Gastrocnemius medialis (tissue), 4 donors: ENCODE measurements at places on chromosomes 3 and 15. TPM values are rescaled to one million over a fixed set of nuclear protein-coding genes. Genes with fewer than 3 reads are reported as not detected.
A peak's percentile ranks its signal among the peaks of the same experiment; 100 is the strongest.

GRCh38 chr3:62638316-62638715, 236.9 kb downstream of the CADPS start:
- DNase-seq: no peak

GRCh38 chr15:81043281-81043934, 42.7 kb downstream of the TLNRD1 start:
- DNase-seq: no peak

ACAP2 gene
- total RNA-seq: 16.6 TPM

CD86 gene
- total RNA-seq: 1.5 TPM

ZBBX gene
- total RNA-seq: not detected

UCN2 gene
- not detected for total RNA-seq

MON1A gene
- 23.3 TPM for total RNA-seq

DNA sequence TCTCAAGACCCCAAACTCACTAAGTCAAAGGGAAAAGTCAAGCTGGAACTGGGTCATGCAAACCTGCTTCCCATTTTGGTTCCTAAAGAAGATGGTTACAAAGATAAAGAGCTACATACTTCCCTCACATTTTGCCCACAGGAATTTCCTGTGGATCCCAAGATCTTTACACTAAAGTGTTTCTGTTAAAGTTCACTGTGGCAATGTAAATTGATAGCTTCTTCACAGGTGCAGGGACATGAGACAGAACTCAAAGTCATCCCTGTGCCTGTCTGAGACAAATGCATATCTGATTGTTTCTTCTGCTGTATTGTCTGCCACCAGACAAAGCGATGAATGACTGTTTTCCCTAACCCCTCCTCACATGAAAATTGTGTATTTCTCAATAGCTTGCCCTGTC, 567.8 kb downstream of the ZIC1 start:
- DNase-seq: no peak

GRCh38 chr15:100191161-100191560, 150.6 kb downstream of the ADAMTS17 start:
- no peak for DNase-seq

GRCh38 chr3:178706411-178706810, 170.2 kb downstream of the KCNMB2 start:
- DNase-seq: no peak

DNA sequence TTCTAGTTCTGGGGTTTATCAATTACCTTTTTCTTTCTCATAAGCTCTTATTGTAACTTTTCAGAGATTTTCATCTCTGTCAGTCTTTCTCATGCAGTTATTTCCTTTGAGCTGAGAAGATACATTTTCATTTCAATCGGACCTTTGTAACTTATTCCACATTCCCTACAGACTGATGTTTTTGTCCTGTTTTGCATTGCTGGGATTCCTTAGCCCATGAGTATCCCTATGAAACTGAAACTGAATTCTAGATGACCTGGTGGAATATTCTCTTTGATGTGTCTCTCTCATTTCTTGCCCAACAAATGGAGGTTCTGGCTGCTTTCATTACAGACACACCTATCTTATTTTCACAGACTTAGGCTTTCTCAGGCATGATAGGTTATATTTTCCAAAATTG, 10.5 kb upstream of the EPHA6 start:
- no peak for DNase-seq

C3orf38 gene
- total RNA-seq: 14.5 TPM

- no peak for DNase-seq
Observed at GRCh38 chr15:71118881-71119632, 3.8 kb downstream of the THSD4 start.

RTP4 gene
- 0.39 TPM for total RNA-seq

GOLGA6L7 gene
- not detected for total RNA-seq

NMB gene
- total RNA-seq: not detected

DNA sequence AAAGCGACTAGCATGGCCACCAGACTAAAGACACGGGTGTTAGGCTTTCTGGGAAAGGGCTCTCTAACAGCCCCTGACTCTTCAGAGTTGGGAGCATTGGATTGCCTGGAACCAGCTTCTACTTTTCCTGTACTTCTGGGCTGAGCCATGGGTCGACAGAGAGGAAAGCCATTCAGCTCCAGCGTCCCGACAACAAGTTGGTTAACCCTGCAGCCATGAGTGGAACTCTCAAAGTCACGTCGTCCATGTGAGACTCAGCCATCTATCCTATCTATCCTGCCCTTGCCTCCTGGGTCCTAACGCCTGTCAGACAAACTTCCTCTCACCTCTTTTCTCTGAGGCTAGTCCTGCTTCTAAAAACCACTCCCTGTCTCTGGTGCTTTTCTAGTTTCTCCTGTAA, 32.6 kb upstream of the TBC1D5 start:
- no peak for DNase-seq

DNA sequence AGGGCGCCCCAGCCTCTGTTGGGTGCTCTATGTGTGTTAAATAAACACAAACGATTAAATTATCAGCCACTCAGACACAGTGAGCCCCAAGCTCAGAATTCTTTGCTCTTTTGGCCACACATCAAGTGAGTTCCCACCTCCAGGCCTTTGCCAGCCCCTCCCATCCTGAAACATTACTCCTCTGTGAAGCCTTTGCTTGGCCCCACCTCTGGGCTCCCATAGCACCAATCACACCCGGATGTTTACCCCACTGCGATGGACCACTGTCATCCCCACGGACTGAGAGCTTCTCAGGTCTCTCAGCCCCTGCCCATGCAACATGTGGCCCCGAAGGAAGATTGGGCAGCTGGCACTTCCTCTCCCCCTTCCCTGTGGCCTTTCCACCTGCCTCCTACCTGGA, 85.1 kb downstream of the NUP210 start:
- DNase-seq: no peak

DNA sequence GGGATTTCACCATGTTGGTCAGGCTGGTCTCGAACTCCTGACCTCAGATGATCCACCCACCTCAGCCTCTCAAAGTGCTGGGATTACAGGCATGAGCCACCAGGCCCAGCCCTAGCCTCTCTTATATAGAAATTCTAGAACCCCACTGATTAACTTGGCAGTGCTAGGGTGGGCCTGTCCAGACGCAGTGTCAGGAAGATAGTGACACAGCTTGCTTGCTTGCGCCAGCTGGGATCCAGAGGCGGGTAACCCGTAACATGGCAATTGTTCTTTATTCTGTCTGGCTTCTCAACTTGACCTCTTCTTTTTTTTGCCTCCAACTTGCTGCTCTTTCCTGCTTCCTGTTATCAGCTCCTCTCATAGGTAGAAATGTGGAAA, 16.2 kb downstream of the CEP19 start:
- no peak for DNase-seq

- DNase-seq: no peak
Observed at GRCh38 chr3:124553178-124553577, 177.1 kb upstream of the UMPS start.

- DNase-seq: no peak
Observed at GRCh38 chr15:32919749-32920414, 202.1 kb downstream of the GREM1 start.

DNA sequence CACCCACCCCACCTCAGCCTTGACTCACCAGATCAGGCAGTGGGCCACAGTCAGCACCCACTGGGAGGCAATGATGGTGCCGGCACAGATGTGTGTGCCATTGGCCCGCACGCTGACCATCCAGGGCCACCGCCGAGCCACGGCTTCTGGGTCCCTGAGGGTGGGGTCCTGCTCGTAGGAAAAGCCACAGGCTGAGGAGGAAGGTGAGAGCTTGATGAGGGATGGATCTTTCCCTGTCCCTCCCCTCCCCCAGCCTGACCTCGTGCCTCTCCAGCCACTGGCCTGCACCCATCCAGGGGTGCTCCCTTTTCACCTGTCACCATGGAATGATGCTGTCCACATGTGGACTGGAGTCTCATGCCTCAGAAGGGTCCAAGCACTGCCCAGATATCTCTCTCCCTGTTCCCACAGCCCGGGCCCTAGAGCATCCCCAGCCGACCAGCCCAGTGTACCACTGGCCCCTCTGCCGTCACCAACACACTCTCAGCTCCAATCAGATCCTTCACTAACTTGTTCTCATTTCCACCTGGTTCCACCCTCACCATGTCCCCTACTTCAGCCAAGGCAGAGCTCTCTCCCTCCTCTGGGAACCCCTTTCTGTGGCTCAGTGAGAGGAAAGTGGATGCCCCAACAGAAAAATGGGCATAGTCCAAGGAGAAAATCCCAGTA, 2.0 kb downstream of the PRSS50 start:
- DNase-seq: no peak

DNA sequence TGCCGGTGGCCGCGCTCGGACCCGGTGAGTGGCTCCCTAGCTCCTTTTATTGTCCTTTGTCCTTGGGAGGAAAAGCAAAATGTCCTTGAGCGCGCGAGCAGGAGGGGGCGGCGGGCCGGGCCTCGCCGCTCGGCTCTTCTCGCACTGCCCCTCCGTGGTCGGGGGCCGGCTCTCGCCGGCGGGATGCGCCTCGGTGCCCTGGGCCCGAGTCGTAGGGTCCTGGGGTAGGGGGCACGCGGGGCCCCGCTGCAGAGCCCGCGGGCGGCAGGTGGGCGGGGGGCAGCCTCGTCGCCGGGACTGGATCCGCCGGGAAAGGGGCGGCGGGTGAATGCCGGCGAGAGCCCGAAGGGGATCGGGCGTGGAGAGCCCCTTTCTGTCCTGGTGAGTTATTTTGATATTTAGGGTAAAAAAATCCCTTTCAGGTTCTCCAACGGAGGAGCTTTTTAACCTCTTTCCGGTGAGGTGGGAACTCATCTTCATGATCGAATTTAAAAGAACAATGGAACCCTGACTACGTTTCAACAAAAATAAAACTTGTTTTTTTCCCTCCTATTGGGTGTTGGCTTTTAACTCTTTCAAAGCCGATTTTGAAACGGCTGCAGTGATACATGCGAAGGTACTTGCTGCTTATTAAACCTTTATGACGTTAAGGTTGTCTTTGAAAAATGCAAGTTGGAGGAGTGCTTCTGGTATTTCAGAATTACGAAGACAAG, 16.8 kb upstream of the CHD2 start:
- no peak for DNase-seq

GRCh38 chr3:178195824-178196223, 340.4 kb upstream of the KCNMB2 start:
- DNase-seq: no peak

CSTA gene
- total RNA-seq: 0.58 TPM

DNA sequence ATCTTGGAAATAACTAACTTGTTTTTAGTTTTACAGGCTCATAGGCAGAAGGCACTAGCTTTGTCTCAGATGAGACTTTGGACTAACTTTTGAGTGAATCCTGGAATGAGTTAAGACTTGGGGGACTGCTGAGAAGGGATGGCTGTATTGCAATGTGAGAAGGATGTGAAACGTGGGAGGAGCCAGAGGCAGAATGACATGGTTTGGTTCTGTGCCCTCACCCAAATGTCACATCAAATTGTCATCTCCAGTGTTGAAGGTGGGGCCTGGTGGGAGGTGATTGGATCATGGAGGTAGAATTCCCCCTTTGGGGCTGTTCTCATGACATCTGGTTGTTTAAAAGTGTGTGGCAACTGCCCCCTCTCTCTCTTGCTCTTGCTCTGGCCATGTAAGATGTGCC, 28.8 kb upstream of the CCDC50 start:
- DNase-seq: no peak

DNA sequence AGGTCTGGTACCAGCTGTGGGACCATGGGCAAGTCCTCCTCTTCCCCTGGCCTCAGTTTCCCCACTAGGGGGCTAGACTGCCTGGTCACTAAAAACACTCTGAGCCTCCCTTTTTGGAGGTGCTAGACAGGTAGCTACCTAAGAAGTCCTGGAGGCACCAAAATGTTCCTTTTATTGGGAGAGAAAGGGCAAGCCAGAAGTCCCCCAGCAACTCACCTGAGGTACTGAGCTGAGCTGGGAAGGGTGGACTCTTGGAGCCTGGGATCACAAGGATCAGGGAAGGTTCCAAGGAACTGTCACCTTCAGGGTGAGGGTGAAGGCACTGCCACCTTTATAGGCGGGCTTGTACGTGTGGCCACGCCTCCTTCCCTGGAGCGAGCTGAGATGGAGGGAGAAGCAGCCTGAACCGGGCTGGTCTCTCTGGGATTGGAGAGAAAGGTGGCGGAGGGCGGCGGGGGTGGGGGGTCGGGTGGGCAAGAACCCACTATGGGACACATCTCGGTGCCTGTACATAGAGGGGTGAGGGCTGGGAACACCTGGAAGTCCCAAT, at the start of gene CYP1A1:
Gene CYP1A1 (minus strand): TSS at position 304 of the 550 bp plus-strand sequence. CDS start 2,431 bp downstream, outside the sequence.
- DNase-seq: no peak

- no peak for DNase-seq
Observed at GRCh38 chr15:31975830-31976229, 54.5 kb upstream of the CHRNA7 start.

GRCh38 chr3:146223401-146224373, 27.2 kb downstream of the PLSCR4 start:
- DNase-seq: no peak

DNA sequence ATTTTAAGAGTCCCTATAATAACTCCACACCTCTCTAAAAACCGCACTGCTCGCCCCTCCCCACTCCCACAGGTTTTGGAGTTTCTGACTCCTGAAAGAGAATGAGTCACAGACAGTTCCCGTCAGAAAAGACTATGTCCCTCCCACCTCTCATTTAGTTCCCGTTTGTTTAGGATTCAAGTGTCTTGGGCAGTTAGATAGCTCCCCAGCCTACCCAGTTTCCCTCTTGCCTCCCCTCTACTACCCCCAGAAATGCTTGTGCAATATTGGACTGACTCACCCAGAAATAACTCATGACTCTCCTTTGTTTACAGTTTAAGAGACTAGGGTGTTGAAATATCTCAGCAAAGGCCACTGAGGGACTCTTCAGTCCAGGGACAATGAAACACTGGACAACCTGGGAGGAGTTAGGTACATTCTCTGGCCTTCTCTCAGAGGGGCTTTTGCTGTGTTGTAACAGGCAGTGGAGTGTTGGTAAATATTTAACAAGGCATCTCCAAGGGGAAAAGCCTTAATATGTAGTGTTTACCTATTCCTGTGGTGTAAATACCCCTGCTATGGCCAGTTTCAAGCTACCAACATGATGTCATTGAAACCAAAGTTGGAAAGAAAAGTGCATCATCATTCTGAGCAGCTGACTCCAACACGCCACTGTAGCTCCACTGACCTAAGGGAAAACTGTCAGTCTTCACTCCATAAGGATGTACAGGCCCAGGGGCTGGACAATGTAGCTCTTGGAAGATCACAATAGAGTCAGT, 96.1 kb upstream of the CHD2 start:
- DNase-seq: peak; percentile 89

IL20RB gene
- 0.52 TPM for total RNA-seq

- DNase-seq: no peak
Observed at GRCh38 chr3:152626226-152626625, 208.7 kb upstream of the P2RY1 start.

- no peak for DNase-seq
Observed at GRCh38 chr3:65153850-65154512, 466.2 kb upstream of the ADAMTS9 start.

- DNase-seq: no peak
Observed at GRCh38 chr3:60386306-60386705, 864.9 kb downstream of the FHIT start.

- DNase-seq: no peak
Observed at GRCh38 chr3:167651826-167652225, 1.9 kb downstream of the WDR49 start.

GOLGA6L4 gene
- 0.55 TPM for total RNA-seq

GPR62 gene
- 0.18 TPM for total RNA-seq

TNFAIP8L3 gene
- total RNA-seq: 0.75 TPM

DNA sequence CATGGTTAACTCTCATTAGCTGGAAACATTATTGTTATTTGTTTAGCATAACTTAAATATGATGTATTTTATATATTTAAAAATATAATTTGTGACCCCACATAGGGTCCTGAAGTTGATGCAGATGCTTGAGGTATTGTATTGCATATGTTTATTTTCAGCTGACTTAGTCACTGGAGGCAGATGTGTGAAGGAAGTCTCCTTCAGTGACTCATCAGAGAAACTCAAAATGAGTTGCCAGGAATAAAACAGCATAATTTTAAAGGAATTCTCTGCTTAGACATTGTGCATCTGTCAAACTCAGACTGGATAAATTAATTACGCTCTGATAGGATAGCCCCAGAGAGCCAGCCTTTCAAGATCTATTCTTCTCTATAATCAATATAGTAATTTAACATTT, 7.9 kb upstream of the OR4F6 start:
- no peak for DNase-seq
